ENCODE measurements at places on chromosomes 11 and 22. TPM values are rescaled to one million over a fixed set of nuclear protein-coding genes. Genes with fewer than 3 reads are reported as not detected.

DNA sequence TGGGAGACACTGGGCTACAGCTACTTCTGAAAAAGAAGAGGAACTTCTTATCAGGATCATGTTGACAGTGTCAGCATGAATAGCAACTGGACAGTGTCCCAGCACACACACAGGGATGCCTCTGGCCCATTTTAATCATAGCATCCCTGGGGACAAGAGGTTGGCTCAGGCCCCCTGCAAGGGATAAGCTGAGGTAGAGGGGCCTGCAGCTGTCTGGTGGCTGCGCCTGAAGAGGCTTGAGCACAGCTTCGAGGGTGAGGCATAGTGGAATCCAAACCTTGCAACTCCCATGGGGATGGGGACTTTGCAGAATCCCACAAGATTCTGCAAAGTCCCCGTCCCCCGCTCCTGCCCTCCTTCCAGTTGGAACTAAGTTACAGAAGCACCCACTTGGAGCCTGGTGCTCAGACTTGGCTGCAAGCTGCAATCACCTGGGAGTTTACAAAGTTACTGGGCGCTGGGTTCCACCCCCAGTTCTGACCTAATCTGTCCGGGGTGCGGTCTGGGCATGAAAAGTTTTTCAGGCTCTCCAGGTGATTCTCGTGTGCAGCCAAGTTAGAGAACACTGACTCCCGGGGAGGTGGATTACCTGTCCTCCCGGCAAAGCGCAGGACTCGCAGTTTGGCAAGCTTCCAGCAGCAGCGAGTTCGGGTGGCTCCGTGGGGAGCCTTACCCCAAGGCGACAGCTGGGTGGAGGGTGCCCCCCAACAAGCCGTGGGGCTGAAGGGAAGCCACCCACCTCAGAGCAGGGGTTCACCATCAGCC is 16.0 kb upstream of the LINC01488 start:
- no peak for DNase-seq

Gene ARHGAP42
- 5.9 TPM for total RNA-seq

DNA sequence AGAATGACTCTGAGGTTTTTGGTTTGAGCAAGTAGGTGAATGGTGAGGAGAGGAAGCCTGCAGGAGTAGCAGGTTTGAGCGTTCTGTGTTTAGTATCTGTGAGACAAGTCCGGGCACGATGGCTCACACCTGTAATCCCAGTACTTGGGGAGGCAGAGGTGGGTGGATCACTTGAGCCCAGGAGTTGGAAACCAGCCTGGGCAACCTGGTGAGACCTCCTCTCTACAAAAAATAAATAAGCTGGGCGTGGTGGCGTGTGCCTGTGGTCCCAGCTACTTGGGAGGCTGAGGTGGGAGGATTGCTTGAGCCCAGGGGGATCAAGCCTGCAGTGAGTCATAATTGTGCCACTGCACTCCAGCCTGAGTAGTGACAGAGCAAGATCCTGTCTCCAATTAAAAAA is 9.7 kb upstream of the CENATAC start:
- no peak for DNase-seq

Gene GRM5
- not detected for total RNA-seq

GRCh38 chr22:19085233-19085718 is 36.9 kb downstream of the DGCR2 start:
- no peak for DNase-seq

GRCh38 chr22:50620593-50621355 is 7.2 kb downstream of the ARSA start:
- peak; percentile 82 for DNase-seq

DNA sequence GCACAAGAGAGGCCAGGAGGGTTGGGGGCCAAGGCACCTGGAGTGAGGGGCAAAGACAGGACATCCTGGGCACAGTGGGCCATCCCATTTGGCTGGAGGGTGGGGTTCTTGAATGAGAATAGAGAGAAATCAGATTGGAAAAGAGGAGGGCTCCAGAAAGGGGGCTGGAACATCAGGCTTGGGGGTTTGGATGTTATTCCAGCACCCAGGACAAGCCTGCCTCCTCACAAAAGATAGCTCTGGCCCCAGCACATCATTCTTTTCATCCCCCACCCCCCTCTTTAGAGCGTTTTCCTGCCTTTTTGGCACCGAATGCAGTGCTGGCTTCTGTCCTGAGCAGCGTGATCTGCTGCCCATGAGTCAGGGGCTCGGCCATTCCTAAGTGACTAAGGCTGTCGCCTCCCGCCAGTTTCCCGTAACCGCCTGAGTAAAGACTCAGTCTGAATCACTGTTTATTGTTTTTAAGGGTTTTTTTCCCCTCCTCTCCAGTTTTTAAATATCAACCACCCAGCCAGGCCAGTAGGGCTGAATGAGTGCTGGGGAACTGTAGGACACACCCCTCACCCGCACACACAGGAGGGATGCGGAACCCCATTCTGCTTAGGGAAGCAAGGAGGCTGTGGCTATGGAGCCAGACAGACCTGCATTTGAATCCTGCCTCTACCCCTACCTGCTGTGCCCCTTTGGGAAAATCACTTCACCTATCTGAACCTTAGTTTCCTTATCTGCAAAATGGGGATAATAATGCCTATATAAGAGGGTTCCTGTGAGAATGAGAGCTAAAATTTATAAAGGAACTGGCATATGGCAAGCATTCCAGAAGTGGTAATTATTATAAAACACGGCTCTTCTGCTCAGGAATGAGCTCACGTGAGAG is 32.4 kb upstream of the NAV2 start:
- DNase-seq, result no peak

- no peak for DNase-seq
These were observed 755.8 kb downstream of the NTM start for GRCh38 chr11:132125988-132126871.

DNA sequence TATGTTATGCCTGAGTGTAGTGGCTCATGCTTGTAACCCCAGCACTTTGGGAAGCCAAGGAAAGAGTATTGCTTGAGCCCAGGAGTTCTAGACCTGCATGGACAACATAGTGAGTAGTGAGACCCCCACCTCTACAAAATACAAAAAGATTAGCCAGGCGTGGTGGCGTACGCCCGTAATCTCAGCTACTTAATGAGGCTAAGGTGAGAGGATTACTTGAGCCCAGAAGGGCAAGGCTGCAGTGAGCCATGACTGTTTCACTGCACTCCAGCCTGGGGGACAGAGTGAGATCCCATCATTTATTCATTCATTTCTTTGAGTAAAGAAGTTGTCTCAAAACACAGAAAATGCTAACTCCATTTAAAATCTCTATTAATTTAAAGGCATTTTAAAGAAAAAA is 1061.6 kb downstream of the JRKL start:
- DNase-seq, result no peak

Gene SLC22A8
- total RNA-seq, result not detected

Gene C22orf42
- not detected for total RNA-seq

Gene MUC5B
- total RNA-seq, result 0.25 TPM

Gene TEX12
- not detected for total RNA-seq

GRCh38 chr11:118610773-118611432 is 3.5 kb downstream of the PHLDB1 start:
- no peak for DNase-seq

- no peak for DNase-seq
These were observed 18.3 kb upstream of the OR56A3 start for GRCh38 chr11:5923794-5924193.
